ENCODE measurements at places on chromosomes 2 and 18. TPM values are rescaled to one million over a fixed set of nuclear protein-coding genes. Genes with fewer than 3 reads are reported as not detected.

CD207 gene
- not detected for total RNA-seq

BCL11A gene
- 2.0 TPM for total RNA-seq

SCYGR4 gene
- not detected for total RNA-seq

GKN2 gene
- not detected for total RNA-seq

EMILIN2 gene
- total RNA-seq: 4.6 TPM

FTCDNL1 gene
- total RNA-seq: 0.32 TPM

IHH gene
- not detected for total RNA-seq

DHRS9 gene
- total RNA-seq: not detected

- DNase-seq: no peak
These were observed 683 bp downstream of the GBX2 start for GRCh38 chr2:236167297-236168109.

GRCh38 chr18:44507729-44508325 lies 172.9 kb upstream of the SETBP1 start:
- DNase-seq: no peak

GRCh38 chr18:71045331-71046065 lies 756.7 kb downstream of the SOCS6 start:
- DNase-seq: no peak

- DNase-seq: no peak
These were observed 71.1 kb upstream of the MAP4K3 start for GRCh38 chr2:39508198-39508597.

DNA sequence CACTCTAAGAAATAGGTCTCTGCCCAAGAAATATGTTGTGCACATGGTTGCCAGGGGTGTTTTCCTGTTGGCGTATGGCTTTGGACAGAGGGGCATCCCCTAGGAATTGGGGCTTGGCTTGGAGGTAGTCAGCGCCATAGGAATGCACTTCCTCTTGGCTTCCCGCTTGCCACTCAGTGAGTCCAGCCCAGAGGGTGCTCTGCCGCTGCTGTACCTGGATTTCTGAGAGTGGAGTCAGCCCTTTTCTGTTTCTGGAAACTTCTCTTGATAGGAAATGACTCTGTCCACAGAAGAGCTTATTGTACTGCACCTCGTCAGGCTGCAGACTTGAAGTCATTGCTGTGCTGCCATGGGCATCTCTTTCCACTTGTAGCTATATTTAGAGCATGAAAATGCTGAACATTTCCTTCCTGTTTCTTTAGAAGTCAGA lies 116.7 kb upstream of the MGAT5 start:
- DNase-seq: no peak

GRCh38 chr18:79210002-79210910 lies 141.1 kb downstream of the ATP9B start:
- no peak for DNase-seq

- no peak for DNase-seq
These were observed 664.8 kb downstream of the DCC start for GRCh38 chr18:53004798-53005197.

All from CD4-positive, CD25-positive, alpha-beta regulatory T cell (primary cell).